ENCODE measurements at places on chromosomes 5 and 9.

DNA sequence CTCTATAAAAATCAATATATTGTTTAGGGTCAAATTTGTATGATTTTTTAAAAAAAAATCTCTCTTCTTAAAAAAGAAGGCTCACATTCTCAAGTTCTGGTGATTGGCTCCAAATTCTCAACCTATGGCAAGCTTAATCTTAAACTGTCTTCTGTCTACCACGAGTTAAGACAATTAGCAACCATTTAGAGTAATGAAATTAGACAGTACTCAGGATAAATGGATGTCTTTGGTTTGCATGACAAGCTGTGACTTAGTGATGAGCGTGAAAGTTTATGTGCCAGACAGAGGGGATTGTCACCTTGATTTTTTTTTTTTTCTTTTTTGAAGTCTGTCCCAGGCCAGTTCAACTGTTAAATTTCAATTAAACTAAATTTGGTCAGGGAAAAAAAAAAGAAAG is 1632.3 kb downstream of the MAT2B start:
- DNase-seq = no peak

DNA sequence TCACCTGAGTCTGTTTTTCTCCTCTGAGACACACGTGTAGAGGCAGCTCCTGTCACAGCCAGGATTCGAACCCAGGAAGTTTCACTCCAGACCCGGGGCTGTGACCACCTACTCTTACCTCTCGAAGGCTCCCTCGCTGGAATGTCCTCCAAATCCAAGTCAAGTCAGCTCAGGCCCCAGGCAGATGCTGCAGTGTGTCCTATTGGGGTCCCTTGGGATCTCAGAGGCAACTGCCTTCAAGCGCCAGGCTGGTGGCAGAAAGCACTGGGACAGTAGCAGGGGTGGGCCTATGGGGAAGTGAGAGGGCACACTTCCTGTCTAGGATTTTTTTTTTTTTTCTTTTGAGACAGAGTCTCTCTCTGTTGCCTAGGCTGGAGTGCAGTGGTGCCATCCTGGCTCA is 762 bp upstream of the ST6GALNAC4 start:
- no peak for DNase-seq

- peak; percentile 35 for DNase-seq
These were observed 24.6 kb downstream of the TTF1 start for GRCh38 chr9:132381966-132382541.

DNA sequence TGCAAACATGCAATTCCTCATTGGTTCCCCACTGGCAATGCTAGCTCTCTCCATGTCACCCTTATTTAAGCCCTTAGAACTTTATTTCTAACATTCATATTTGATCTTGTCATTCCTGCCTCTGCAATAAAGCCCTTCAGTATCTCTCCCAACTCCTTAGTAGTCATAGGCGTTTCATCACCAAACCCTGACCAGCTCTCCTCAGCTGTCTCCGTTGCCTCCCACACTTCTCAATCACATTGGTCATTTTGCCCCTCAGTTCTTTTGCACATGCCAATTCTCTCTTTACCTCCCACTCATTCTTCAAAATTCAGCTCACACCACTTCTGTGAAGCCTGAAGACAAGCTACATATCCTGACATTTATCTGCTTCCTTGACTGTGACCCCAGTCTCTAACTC is 2.8 kb upstream of the RUSC2 start:
- no peak for DNase-seq

DNA sequence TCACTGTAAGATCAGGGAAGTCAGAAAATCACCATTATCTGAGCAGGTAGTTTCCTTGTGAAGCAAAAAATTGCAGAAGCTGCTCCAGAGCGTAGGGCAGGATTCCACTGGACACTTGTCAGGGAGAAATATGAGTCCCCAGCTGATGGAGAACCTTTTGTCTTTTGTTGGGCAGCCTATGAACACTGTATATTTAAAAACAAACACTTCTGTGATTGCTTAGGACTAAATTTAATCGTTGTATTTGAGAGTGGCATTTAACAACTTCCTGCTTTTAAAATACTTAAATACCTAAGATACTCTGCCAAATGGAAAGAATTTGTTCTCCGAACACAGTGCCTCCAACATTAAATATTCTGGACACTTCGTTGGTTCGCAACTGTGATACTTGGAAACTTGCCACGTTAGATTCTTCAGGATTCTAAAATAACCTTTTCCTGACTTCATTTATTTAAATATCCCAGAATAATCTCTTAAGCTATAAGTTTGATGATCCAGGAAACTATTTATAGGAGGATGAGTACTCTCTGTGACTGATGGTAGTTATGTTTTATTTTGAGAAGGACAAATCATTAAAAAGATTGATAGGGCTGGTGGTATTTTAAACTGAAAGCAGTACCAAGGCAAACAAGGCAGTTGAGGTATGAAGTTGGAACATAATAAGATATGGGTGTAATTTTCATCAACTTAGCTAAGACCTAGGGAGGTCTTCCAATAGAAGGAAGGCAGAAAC is 2.7 kb upstream of the HSPA4 start:
- no peak for DNase-seq

DNA sequence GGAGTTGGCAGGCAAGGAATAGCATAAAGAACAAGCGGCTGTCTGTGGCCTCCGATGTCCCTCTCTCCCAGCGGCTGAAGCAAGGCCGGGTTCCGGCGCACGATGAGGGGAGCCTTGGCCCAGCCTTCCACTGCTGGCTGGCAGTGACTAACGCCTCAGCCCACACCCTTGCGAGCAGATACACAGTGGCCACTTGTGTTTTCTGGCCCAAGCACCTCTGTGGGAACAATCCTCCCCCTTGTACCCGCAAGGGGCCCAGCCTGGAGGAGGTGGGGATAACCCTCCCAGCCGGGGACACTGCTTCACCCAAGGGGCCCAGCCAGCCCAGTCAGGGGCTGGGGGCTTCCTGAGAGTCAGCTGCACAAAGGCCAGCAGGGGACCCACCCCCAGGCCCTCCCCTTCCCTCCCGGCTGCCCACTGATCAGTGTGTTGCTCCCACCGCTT is 23.2 kb downstream of the STK10 start:
- no peak for DNase-seq

GRCh38 chr9:91937727-91938126 is 12.3 kb downstream of the ROR2 start:
- no peak for DNase-seq

- no peak for DNase-seq
These were observed 652 bp downstream of the ARSK start for GRCh38 chr5:95555553-95555952.

DNA sequence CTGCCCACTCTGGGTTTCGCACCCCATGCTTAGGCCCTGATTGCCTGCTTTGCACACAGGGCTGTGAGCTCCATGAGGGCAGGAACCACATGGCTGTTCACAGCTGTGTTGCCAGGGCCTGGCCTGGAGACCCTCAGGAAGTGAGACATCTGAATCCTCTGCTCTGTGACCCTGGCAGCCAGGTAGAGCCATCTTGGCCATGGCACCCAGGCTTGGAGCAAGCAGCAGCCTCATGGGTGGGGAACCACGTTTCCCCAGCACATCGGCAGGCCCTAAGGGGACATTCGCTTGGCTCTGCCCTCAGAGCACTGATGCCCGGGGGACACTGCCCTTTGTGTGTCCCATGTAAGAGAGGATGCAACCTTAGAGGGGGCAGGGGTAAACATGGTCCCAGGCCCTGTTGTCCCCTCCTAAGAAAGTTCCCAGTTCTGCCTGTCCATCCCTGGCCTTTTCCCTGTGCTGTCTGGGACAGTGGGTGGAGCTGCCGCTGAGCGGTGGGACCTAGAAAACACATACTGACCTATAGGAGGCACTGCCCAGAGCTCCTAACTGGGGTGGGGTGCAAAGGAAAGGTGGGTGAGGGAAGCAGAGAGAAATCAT is 144.1 kb upstream of the IER5L start:
- peak; percentile 64 for DNase-seq

DNA sequence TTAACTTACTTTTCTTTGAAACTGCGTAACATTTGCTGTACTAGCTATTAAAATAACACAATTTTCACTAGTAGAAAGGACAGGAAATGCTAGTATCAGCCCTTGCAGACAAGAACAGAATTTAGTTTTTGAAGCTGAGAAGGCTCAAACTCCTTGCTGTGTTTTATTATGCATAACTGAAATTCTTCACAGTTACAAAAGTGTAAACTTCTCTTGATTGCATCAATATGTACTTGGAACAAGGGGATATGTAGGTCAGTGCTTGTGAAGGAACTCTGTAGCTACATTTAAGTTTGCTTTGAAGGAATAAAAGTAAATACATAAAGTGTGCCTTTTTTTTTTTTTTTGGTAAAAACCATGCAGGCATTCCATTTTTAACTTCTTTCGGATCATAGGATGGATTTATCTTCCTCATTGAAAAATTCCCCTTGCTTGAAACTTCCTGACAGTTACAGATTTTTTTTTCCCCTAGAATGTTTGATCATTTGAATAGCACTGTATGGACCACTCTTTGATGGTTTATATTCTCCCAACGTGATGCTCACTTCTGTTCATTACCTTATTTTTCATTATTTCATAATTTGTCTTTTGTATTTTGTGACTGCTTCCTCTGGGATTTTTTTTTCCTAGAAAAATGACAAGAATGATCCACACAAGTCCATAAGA is 94.9 kb upstream of the DAB2 start:
- DNase-seq = no peak

DNA sequence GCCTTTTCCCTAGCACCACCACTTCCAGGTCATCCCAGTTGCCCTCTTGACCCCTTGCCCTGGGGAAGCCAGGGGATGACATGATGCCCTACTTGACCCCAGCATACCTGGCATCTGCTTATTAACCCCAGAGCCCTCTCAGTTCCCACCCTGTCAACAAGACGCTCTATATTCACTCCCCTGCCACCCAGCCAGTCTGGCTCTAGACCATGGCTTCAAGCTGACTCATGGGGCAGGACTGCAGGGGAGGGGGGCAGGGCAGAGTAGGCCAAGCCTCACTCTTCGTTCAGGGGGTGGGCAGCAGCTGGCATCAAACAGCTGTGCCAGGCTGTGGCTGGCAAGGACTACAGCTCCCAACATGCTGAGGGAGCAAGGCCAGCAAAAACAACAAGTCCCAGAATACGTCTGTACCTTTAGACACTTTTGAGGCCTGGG is 5.3 kb downstream of the ATOSB start:
- peak; percentile 81 for DNase-seq

- DNase-seq = no peak
These were observed 236.1 kb downstream of the ARRDC3 start for GRCh38 chr5:91146905-91147600.

- DNase-seq = no peak
These were observed 259.6 kb downstream of the EPB41L4A start for GRCh38 chr5:112159435-112159834.

- DNase-seq = no peak
These were observed 71.9 kb downstream of the ITGA1 start for GRCh38 chr5:52859628-52860027.

DNA sequence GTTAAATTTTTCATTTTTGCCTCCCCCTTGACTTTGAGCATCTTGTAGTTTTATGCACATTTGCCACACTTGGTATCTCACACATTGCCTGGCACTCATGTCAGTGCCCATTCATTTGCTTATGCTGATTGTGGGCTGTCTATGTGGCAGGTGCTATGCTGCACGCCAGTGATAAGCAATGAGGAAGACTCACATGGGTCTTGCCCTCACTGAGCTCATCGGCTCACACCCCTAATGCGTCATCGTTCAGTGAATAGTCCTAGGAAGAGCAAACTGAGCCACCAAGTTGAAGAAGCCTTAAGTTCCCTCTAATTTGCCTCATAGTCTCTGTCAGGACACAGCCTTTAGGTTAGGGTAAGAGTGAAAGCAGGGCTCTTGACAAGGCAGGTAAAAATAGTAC is 209.4 kb upstream of the IL12B start:
- no peak for DNase-seq

GRCh38 chr9:36112516-36112915 is 24.0 kb upstream of the GLIPR2 start:
- DNase-seq = no peak

- DNase-seq = no peak
These were observed 171.3 kb downstream of the GDNF start for GRCh38 chr5:37668524-37669047.

DNA sequence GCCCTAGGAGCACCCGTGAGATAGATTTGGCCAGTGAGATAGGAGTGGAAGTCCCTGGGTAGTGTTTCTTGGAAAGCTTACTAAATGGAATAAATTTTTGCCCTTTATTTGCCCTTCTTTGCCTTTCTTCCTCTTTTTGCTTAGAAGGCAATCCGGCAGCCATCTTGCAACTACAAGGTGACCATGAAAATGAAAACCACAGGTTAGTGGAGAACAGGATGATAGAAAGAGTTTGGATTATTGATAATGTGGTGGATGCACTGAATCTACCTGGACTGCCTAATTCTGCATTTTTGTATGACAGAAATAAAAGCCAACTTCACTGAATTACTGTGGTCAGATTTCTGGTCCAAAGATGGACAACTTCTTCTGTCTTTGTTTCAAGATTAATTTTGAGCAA is 33.2 kb downstream of the TARS1 start:
- DNase-seq = no peak

DNA sequence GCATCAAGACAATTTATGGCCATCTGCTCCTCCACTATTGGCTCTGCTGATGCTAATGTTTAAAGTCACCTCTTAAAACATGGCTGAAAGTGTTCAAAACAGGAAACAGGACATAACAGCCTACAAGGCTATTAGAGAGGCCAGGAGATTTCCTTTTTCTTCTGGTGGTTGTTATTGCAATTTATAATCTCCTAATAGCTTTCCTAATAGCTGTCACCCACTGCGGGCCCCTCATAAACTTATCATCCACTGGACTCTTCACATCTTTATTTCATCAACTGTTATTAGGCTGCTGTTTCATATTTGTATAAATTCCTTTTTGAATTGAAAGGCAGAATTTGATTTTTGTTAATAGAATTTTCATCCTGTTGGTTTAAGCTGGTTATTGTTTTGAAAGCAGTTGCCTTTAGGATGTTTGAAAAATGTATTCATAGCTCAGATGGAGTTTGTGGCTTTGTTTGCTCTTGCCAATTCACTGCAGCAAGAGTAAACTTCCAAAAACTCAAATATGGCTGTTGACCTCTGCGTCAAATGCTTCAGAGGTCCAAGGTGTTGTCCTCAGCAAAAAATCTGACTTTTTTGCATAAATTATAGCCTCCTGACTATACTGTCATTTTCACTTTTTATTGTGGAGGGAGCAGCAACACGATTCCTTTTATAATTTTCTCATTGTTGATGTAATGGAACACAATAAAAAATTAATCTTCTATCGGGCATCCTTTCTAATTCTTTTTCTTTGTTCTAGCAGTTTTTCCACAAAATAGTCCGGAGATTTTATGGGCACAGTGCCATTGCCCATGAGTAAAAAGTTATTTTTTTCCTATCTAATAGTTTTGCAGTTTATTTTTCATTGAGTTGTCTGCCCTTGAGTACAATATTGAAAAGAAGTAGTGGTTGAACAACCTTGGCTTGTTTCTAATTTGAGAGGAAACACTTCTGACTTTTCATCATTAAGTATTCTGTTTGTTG is 69.3 kb downstream of the MAT2B start:
- DNase-seq = no peak

GRCh38 chr9:6188906-6189305 is 26.7 kb upstream of the IL33 start:
- no peak for DNase-seq

DNA sequence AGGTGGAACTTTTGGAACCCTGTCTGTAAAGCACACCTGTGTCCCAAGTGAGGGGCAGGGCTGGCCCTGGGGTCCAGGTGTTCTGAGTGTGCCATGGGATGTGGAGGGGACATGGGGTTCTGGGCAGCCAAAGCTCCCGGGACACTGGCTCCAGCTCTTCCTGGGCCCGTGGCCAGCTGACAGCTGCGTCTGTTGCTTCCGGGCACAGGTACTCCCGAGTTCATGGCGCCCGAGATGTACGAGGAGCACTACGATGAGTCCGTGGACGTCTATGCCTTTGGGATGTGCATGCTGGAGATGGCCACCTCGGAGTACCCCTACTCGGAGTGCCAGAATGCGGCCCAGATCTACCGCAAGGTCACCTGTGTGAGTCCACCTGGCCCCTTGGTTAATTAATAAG is 50.7 kb downstream of the WNK2 start:
- DNase-seq = no peak

All from mesenteric fat pad (tissue), 1 donor.